Hepatocyte (in vitro differentiated cells): ENCODE measurements at places on chromosomes 6 and 20. TPM values are rescaled to one million over a fixed set of nuclear protein-coding genes. Genes with fewer than 3 reads are reported as not detected.

Gene PRR18
- 0.77 and 1.0 TPM in 2 replicates for total RNA-seq

Gene RAB44
- not detected in 2 replicates for total RNA-seq

- no peak overlapping the region for H3K4me3 ChIP-seq
- H3K36me3 ChIP-seq = no peaks in the 10 kb centered on the region
- no peak for DNase-seq
- peaks cover 24% of the 10 kb centered on the region for H3K4me1 ChIP-seq
- H3K27me3 ChIP-seq = no peaks in the 10 kb centered on the region
These were observed 105.2 kb downstream of the GMPR start for GRCh38 chr6:16343593-16343992.

GRCh38 chr6:169277619-169278018 is 24.0 kb upstream of the THBS2 start:
- DNase-seq = no peak
- no peak overlapping the region for H3K27ac ChIP-seq

GRCh38 chr6:144360401-144360800 is 75.3 kb downstream of the UTRN start:
- no peaks in the 10 kb centered on the region for H3K4me1 ChIP-seq
- H3K36me3 ChIP-seq = no peaks in the 10 kb centered on the region
- H3K27me3 ChIP-seq = no peaks in the 10 kb centered on the region
- H3K27ac ChIP-seq = no peak overlapping the region
